T-helper 17 cell (primary cell): ENCODE measurements at places on chromosomes 4 and X.

GRCh38 chr4:4694296-4694772 is 152.5 kb upstream of the STX18 start:
- DNase-seq = no peak

- no peak for DNase-seq
Observed at GRCh38 chrX:108285356-108285755, 152.9 kb downstream of the COL4A6 start.

DNA sequence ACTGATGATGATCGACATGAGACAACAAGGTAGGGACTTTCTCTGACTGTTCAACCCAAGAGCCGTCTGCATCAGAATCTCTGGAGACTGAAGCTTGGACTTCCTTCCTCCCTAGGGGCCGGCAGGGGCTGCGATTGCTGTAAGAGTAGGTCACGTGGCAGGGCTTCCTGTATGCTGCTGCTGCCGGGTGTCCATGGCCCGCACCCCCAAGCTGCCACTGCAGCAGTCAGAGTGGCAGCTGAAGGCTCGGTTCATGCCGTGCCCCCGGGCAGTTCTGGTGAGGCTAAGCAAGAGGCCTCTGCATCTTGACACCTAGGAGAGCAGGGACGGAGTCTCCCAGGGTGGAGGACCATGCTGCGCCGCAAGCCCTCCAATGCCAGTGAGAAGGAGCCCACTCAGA is at the start of gene SASH3:
Gene SASH3, plus strand, starts transcription at position 203 of the 400 bp plus-strand sequence. Its CDS starts 149 bp downstream, at position 352.
- DNase-seq = peak; percentile 55

DNA sequence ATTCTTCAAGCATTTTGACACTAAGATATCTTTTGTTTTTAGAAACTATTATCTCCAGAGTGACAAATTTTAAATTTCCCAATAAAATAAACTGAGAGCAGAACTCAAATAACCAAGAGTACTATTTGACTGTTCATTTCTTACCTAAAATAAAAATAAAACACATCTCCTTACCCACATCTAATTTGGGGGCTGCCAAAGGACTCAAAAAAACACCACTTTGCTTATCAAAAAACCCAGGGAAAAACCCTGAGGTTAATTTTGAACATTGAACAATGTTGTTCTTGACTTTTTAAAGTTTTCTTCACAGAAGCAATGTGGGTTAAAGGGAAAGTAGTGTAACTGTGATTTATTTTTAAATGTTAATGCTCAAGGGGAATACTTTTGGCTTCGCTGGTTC is 243.0 kb upstream of the HHIP start:
- no peak for DNase-seq

GRCh38 chrX:17888421-17888820 is 27.3 kb upstream of the RAI2 start:
- DNase-seq = no peak

GRCh38 chrX:120301960-120302359 is 9.3 kb downstream of the TMEM255A start:
- DNase-seq = no peak

DNA sequence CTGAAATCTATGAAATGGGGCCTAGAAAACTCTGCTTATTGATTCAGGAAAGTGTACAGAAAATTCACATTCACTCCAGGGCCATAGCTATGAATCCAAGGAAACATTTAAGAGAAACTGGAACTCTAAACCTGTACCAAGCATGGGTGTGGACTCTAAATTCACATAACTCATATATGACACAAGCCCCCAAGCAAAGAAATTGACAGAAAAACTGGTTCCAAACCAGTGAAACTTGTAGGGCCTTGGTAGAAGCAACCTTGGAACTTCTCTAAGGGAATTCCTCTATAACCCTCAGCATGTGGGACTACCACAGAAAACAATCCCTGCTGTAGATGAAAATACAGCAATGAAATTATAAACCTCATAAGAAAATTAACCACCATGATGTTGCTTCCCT is 106.6 kb upstream of the NRK start:
- no peak for DNase-seq

GRCh38 chr4:137655302-137655701 is 123.0 kb upstream of the PCDH18 start:
- no peak for DNase-seq

DNA sequence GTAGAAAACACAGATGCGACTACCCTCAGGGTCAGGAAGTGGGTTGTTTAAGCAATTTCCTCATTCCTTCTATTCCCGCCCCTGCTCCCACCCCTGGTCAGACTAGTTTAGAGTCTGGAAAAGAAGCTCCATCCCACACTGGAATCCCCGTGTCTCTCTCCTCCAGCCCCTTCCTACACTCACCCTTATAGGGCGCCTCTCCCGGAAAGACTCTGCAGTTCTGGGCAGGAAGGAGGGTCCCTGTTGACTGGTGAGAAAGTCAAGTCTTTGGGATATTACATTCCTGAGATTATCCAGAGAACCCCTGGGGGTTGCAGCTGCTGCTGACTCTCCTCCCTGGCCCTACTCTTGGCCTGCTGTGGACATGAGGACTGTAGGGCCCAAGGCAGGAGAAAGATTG is 11.9 kb downstream of the STARD8 start:
- no peak for DNase-seq
